ENCODE measurements at places on chromosomes 3 and 15. TPM values are rescaled to one million over a fixed set of nuclear protein-coding genes. Genes with fewer than 3 reads are reported as not detected.

The SAXO2 gene
- total RNA-seq = 4.2 TPM

The ISLR gene
- total RNA-seq = 246 TPM

The MAP6D1 gene
- 0.48 TPM for total RNA-seq

The ALPK3 gene
- total RNA-seq = 0.89 TPM

The EXOSC7 gene
- total RNA-seq = 39.3 TPM

All from ovary (tissue), 10 donors.